ENCODE measurements at places on chromosomes 7 and 10.
A peak's percentile ranks its signal among the peaks of the same experiment; 100 is the strongest.

- no peak for DNase-seq
Observed at GRCh38 chr10:109996225-109996624, 11.6 kb upstream of the ADD3 start.

- no peak for DNase-seq
Observed at GRCh38 chr7:94632338-94633013, 23.5 kb downstream of the SGCE start.

- DNase-seq = peak; percentile 91
Observed at GRCh38 chr7:100088621-100089457, at the start of gene COPS6. Gene COPS6, plus strand, starts transcription at chr7:100088969. Its CDS starts 22 bp downstream, at chr7:100088991.

DNA sequence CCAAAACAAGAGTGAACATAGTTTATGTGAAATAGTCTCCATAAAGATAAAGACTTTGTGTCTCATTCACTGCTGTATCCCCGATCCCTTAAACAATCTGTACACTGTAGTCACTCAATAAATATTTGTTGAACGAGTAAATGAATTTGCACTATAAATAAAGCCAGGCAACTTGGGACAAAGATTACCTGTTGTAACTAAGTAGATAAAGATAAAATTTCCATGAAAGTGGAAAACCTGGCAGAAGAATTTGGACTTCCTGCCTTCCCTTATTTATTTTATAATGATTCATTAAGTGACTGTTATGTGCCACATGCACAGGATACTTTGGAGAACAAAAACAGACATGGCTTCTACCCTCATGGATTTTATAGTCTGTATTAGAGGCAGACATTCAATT, 277.7 kb upstream of the KAT6B start:
- DNase-seq = no peak

- DNase-seq = peak; percentile 73
Observed at GRCh38 chr10:62047960-62048383, 146.5 kb downstream of the ARID5B start.

GRCh38 chr10:10792681-10793080, 225.0 kb upstream of the CELF2 start:
- no peak for DNase-seq

- DNase-seq = no peak
Observed at GRCh38 chr10:96743988-96744585, 23.8 kb upstream of the PIK3AP1 start.

- no peak for DNase-seq
Observed at GRCh38 chr10:102656791-102657371, 12.6 kb downstream of the TRIM8 start.

DNA sequence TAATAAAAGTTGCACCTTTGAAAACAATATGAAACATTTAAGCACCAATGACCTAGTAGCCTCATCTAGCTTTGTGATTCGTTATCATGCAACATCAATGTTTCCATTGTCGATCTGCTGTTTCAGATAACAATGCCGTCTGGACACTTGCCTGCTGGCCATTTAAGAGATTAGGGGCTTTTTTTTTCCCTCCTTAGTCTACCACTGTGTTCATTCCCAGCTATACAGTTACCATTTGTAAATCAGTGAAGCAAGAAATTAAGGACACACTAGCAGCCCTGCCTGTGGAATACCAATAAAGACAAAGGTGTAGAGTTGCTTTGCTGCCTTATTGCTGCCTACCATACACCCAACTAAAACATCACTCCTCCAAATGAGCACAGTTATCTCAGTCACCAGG, 37.6 kb upstream of the MYO3A start:
- no peak for DNase-seq

- DNase-seq = no peak
Observed at GRCh38 chr10:124672181-124672638, 72.0 kb downstream of the FAM53B start.

- DNase-seq = no peak
Observed at GRCh38 chr10:116791241-116791640, 48.9 kb upstream of the HSPA12A start.

GRCh38 chr7:1445341-1445740, 13.9 kb downstream of the MICALL2 start:
- DNase-seq = no peak

- DNase-seq = peak; percentile 53
Observed at GRCh38 chr7:148507787-148508186, 82.8 kb upstream of the C7orf33 start.

- no peak for DNase-seq
Observed at GRCh38 chr10:93420091-93420490, 62.0 kb downstream of the MYOF start.

GRCh38 chr10:100401631-100402328, 54.7 kb downstream of the SCD start:
- DNase-seq = no peak

DNA sequence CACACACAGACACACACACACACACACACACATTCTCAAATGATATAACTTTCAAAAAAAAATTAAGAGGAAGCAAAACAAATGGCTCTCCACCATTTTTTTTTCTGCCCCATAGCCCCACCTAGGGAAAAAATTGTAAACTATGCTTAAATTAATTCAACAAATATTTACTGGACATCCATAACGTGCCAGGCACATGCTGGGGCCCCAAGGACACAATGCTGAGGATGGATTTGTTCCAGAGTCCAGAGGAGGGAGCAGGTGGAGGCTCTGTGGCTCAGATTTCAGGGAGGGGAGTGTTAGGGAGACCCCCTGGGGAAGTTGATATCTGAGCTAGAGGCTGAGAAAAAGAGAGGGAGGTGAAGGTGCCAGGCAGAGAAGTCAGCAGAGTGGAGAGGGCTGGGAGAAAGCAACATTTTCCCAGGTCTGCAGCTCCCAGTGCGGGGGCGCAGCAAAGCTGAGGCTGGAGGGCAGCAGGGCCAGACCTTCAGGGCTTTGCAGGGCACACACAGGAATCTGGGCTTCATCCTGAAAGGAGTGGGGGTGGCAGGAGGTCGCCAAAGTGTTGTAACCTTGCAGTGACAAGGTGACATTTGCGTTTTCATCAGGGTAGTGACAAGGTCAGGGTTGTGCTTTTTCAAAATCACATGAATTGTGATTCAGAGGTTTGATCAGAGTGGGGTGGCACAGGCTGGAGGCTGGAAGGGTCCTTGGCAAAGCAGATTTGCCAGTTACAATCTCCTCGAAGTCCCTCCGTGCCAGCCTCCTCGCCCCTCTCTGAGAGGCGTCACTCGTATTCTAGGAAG, 261.6 kb downstream of the WDR11 start:
- DNase-seq = no peak

DNA sequence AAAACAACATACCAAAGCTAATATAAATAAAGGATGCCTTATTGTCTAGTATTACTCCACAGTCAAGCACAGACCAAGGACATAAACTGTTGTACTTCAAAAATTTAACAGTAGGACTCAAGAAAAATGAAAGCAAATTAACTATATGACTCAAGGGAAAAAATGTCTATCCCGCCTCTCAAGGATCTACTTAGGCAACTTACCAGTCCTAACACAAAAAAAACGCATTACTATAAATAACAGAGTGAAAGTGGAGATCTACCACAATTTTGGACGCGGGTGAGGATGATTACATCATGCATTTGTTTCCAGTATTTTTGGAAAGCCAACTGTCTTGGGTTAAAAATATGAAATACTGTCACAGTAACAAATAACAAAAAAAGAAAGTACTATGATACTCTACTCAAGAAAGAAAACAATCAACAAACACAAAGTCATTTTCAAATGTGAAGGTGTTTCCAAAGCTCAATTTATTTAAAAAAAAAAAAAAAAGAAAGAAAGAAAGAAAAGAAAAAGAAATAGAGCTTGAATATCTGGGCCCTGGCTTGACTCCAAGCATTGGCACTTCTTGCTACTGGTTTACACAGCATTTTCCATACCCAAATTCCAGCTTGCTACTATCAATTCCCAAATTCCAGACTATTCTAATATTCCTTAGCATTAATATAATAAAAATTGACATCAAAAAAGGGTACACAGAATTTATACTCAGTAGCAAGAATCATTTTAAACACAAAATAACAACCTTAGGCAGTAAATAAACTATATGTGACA, 99.4 kb downstream of the RSU1 start:
- DNase-seq = no peak

DNA sequence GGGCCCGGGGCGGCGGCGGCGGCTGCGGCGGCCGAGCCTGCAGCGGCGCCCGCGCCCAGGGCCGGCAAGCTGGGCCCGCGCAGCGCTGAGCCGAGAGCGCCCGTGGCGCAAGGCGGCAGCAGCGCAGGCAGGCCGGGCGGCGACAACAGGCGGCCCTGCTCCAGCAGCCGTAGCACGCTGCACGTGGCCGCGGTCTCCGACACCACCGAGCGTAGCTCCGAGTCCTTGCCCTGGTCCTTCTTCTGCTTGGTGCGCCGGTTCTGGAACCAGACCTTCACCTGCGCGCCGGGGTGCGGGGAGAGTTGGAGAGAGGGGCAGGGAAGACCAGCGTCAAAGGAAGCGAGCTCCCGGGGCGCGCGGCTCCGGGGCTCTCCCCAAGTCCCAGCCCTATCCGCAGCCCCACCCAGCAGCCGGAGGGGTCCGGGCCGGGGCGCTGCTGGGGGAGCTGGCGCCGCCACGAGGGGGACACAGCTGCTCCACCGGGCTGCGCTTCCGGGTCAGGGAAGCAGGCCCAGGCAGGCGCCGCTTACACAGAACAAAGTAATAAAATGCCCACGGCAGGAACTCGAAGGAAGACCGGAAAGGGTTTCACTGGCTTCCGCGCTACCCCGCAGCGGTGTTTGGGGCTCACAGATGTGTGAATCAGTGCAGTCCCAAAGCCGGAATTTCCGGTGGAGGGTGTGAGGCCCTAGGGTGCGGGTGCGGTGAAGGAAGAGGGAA, 3.6 kb downstream of the VAX1 start:
- DNase-seq = peak; percentile 31

GRCh38 chr10:95265572-95265971, 25.2 kb downstream of the PDLIM1 start:
- DNase-seq = no peak

DNA sequence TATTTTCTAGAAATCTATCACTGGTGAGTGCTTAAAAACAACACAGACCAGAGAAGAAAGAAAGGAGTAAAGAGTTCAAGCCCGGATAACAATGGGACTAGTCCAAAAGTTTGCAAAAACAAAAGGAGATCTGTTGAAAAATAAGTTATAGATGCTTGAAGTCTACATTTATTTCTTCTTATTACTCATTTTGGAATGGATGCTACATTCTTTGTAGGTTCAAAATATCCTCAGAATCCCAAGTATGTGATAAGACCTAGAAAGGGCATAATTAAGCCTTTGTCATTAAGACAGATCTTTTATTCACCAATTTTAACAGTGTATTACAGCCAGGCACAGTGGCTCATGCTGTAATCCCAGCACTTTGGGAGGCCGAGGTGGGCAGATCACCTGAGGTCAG, 42.7 kb upstream of the ITGB8 start:
- no peak for DNase-seq

- DNase-seq = no peak
Observed at GRCh38 chr10:112774798-112775197, 175.2 kb upstream of the TCF7L2 start.

- DNase-seq = no peak
Observed at GRCh38 chr7:70949862-70950261, 182.1 kb upstream of the GALNT17 start.

DNA sequence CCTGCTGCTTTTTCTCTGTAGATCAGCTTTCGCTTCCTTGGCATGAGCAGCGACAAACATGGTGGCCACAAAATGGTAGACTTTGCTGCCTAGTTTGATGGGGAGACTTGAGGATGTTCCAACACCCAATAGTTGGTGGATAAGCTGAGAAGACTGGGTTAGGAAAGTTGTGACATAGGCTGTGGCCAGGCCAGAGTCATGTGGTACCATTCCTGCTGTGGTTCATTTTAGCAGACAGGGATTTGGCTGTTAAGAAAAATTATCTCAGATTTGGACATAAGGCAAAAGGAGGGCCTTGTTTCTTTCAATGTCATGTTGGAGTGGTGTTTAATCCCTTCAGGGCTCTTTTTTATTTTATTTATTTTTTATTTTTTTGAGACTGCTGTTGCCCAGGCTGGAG, 26.6 kb upstream of the FAM180A start:
- DNase-seq = no peak

- DNase-seq = no peak
Observed at GRCh38 chr10:116961406-116962251, 43.4 kb downstream of the SHTN1 start.

- DNase-seq = no peak
Observed at GRCh38 chr10:96556003-96556402, 30.8 kb downstream of the TM9SF3 start.

- peak; percentile 73 for DNase-seq
Observed at GRCh38 chr7:26199301-26200037, 1.1 kb downstream of the HNRNPA2B1 start.

DNA sequence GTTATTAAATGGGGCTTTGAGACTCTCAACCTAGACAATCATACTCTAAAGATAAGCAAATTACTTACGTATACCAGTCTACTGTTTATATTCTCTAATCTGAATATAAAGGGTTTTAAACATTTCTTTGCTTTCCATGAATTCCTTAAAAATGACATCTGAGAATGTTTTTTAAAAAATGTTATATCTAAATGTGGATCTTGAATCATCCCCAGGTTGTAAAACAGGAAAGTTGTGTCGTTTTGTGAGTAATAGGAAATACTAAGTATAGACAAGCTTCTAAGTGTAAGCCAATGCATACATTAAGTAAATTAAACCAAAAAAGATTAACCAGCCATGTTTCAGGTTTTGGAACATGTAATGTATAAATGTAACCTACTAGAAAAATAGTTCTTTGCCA, 26.8 kb downstream of the ADD3 start:
- DNase-seq = no peak

- no peak for DNase-seq
Observed at GRCh38 chr10:75407224-75407712, 5.7 kb upstream of the ZNF503 start.

DNA sequence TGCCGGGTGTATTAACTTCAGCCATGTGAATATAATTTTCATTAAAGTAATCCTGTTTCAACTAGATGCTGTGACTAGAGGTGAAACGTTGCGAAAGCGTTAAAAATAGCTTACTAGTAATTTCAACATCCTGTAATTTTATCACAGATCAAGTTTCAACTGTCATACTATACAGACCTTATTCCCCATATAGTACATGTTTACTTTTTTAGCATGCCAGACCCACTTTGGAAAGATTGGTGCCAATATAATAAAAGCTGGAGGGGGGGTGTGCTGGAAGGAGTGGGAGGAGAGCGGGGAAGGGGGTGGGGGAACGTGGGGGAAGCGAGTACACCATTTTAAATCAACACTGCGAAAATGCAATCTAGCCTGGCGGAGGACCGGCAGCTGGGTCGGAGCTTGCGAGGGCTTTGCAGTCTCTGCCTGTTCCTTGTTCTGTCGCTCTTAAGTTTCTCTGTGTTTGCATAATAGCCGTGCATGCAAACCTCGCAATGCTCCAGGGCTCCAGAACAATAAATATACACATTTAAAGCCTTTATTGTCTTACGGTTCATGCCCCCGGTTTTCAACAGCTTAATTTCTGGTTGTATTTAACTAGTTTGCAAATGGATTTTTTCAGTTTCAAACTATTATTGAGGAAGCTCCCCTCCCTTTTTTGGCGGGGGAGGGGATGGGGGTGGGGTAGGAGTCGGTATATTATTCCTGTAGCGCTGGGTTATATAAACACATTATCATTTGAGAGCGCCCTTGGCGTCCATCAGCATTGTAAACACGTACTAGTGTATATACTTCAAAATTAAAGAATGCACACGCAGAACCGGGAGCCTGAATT, 1.3 kb upstream of the ARID5B start:
- peak; percentile 70 for DNase-seq

Measured in stimulated activated CD4-positive, alpha-beta T cell treated with anti-CD3 and anti-CD28 coated beads, Interleukin-15, amount 100 ng/mL, for 24 hours (primary cell).